ENCODE measurements at places on chromosomes 1 and 21.

GRCh38 chr21:23522751-23523150, 2084.5 kb downstream of the MRPL39 start:
- DNase-seq = no peak

DNA sequence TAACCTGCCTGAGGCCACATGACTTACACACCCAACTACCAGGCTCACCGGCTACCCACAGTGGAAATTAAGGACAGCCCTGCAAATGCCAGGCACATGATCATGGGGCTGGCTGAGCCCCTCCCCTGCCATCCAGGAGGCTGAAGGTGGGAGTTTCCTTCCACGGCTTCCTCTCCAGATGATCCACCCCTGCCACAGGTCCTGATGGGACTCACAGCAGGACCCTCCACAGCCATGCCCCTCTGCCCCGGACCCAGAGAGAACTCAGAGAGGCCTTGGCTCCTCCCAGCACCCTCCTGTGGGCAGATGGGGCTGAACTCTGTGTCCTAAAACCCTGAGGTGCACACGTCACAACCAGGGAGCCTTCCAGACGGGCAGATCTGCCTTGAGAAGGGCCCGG, 29.1 kb upstream of the CASZ1 start:
- no peak for DNase-seq

DNA sequence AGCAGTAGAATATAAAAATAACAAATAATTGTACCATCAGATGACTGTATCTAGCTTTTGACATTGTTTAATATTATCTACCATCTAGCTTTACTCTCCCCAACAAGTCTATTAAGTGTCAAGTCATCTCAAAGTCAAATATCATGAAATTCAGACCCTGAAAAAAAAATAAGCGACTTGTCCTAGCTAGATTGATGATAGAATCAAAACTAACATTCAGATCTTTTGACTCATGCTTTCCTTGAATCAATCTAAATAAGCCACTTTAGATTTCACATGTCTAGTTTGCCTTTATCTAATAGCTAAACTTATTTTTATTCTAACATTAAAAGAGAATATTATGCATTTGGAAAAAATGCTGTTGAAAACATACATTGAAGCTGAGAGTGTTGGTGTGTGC, 35.4 kb downstream of the CRB1 start:
- no peak for DNase-seq

DNA sequence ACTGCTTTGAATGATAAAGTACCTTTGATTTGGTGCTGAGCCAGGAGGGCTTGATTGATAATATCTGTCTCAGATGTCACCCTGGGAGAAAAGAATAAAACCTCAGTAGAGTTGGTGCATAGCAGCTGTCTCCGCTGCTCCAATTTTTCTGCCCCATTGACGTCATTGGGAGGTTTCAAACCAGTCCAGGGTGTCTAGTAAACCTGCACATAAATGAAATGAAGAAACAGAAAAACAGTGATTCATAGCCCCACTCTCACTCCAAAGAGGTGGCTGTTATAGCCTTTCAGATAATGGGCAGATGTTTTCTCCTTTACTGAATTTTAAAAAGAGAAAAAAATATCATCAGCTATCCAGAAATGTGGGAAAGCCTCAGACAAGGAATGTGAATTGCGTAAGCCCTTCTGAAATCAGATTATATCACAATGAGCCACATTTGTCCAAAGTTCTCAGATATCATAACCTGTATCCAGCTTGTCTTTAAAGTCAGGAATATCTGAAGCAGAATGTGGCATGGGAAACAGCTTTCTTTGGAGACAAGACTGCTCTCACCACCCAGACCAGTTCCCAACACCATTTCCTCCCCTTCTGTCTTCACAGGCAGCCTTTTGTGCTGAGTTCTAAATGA, 351.3 kb upstream of the SGIP1 start:
- DNase-seq = peak; percentile 81

DNA sequence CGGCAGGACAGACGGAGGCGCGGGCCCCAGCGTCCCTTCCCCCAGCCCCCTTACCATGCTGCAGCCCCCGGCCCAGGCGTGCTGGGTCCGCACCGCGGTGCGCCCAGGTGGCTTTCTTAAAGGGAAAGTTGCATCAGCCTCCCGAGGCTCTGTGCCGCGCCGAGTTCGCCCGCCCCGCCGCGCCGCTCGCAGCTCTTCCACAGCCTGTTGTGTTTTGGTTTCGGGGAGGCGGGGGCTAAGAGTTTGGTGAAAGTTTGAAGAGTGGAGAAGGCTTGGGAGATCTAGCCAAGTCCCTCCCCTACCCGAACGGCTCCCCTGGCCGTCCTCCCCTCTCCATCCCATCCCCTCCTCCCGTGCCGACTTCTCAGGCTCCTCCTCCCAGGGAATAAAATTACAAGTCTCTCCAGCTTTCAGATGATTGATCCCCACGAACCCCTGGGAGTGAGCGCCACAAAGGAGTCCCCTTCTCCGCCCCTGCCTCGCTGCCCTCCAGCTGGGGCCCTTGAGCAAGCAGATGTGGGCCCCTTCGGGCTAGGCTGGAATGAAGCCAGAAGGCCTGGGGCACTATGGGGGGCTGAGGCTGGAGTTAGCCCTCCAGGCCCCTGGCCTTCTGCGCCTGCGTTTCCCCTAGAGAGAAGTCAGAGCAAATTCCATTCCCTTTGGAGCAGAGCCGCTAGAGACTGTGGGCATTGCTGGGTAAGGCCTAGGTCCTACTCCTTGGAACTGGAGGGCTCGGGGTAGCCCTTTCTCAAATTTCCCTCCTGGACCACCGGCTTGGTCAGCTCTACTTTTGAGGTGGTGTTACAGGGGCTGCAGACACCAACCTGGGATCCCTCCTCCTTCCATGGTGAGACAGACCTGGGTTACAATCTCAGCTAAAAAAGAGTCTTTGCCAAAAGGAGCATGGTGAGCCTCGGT, at the start of gene SLC6A9:
Gene SLC6A9, minus strand, starts transcription at position 211 of the 918 bp plus-strand sequence. CDS start 7,185 bp downstream, outside the sequence.
- peak; percentile 81 for DNase-seq

- DNase-seq = no peak
These were observed 63.7 kb upstream of the IGSF21 start for GRCh38 chr1:18043871-18044270.

GRCh38 chr1:161994175-161994668, 29.4 kb downstream of the OLFML2B start:
- DNase-seq = peak; percentile 49

DNA sequence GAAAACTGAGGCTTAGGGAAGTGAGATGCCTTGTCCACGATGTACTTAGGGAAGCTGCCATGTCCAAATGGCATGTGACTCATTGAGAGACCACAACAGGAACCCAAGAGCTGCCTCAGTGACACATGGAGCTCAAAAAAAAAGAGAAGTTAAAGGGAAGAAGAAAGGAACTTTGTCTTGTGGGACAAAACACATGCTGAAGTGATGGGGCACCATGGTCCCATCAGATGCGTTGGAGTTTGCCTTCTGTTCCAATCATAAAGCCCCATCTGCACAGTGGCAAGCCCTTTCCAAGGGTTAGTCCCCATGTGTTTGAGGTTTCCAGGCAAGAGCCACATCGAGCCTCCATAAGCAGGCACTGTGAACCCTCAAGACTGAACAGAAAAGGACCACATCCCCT, 8.0 kb downstream of the MED8 start:
- DNase-seq = no peak

DNA sequence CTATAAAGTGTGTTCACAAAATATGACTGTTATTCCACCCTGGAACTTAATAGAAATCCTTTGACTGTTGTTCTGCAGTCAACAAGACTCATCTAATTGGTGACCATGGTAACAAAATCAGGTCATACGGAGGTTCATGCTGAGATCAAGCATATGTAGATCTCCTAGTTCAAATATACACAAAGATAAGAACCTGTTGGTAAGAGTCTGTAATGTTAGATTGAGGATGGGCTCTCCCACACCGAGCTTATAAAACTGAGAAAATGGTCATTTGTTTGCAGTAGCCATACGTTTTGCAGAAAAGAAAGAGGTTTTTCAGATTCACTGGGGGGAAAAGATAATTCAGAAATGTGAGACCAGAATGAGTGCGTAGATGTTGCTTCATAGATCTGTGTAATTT, 468.1 kb downstream of the RPS6KC1 start:
- DNase-seq = no peak

DNA sequence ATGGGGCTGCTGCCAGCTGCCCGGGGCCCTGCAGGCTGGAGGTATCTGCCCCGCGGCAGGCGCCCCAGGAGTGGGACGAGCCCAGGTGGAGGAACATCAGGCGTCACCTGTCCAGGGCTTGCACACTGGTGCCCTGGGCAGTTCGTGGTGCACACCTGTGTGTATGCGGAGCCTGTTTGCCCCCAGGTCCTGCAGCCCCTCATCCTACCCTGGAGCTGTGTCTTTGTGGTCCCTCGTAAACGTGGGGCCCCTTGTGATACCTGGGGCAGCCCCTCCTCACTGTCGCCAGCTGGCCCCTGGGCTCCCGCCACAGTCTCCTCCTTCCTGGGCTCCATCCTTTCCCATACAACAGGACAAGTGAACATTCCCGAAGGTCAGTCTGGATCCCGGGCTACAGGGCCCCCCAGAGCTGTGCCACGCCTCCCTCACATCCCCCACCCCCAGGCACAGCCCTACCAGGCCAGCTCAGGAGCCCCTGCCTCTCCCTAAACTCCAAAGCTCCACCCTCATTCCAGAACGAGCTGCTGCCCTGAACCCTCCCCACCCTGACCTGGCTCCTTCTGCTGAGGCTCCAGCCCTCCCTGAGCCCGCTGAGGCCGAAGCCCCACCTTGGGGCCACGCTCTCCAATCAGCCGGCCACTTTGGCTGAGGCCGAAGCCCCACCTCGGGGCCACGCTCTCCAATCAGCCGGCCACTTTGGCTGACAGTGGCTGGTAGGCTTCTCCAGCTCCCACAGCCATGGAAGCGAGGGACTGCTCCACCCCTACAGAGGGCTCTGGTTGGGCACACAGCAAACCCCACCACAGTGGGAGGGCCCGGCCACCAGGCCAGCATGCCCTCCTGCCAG, 42.6 kb downstream of the UBE2G2 start:
- DNase-seq = no peak

DNA sequence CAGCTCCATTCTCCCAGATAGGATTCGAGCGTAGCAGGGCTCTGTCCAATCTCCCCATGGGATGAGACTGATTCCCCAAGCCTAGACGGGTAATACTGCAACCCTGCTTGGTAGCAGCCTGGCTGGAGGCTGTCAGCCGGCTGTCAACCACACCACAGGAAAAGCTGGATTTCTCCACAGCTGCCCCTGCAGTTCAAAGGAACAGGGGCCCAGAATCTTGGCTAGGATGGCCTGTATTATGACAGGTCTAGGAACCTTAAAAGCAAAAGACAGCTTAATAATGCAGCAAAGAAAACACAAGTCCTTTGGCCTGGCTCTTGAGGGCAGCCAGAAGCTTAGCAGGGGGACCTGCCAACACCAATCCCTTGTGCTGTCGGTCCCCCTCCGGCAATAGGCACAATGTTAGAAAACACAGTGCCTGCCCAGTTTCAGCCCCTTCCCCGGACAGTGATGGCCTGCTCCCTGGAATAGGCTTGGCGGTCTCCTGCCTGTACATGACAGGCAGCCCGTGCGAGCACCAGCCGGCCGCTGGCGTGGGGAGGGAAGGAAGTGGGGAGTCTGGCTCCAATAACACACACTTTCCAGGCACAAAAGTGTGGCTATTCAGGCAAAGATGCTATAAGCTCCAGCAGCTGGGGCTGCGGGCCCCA, 90.5 kb downstream of the TRABD2B start:
- no peak for DNase-seq

DNA sequence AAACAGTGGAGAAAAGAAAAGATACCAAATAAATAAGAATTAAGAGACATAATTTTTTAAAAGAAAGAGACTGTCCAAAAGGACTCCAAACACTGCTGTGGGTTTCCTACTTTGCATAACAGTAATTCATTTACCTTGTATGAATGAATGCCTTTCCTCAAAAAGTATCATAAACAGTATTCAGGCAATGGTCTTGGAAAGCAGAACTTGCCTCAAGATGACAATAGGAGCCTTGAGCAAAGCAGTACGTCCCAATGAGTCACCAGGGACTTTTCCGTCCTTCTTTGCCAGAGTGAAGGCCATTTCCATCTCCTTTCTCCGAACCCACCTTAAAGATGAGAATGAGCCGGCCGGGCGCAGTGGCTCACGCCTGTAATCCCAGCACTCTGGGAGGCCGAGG, 186.4 kb downstream of the ZBTB18 start:
- peak; percentile 15 for DNase-seq

- no peak for DNase-seq
These were observed 486.9 kb upstream of the USP24 start for GRCh38 chr1:55702064-55702463.

GRCh38 chr1:211896958-211897357, 66.4 kb upstream of the LPGAT1 start:
- DNase-seq = peak; percentile 7

DNA sequence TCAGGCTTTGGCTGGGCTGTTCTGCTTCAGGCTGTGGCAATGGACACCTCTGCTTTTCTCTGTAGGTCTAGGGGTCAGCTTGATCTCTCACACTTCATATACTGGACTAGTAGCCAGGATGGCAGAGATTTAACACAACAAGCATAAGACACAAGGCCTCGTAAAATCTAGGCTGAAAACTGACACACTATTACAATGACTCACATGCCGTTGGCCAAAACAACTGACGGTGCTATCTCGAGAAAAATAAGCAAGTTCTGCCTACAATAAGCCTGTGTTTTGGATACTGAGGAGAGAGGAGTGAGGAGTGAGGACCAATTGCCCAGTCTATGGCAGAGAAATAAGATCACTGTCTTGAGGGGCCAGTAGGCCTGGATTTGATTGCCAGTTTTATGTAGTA, 840.7 kb upstream of the ADAMTS5 start:
- DNase-seq = peak; percentile 47
